ENCODE measurements at places on chromosomes 7 and 10.

GRCh38 chr7:786472-787255, 45.6 kb upstream of the SUN1 start:
- DNase-seq: peak; percentile 79

- DNase-seq: no peak
Observed at GRCh38 chr7:84722734-84723133, 464.1 kb downstream of the SEMA3D start.

GRCh38 chr7:144137501-144137900, 14.5 kb downstream of the OR2A14 start:
- no peak for DNase-seq

GRCh38 chr7:155980841-155981240, 168.6 kb upstream of the SHH start:
- no peak for DNase-seq

DNA sequence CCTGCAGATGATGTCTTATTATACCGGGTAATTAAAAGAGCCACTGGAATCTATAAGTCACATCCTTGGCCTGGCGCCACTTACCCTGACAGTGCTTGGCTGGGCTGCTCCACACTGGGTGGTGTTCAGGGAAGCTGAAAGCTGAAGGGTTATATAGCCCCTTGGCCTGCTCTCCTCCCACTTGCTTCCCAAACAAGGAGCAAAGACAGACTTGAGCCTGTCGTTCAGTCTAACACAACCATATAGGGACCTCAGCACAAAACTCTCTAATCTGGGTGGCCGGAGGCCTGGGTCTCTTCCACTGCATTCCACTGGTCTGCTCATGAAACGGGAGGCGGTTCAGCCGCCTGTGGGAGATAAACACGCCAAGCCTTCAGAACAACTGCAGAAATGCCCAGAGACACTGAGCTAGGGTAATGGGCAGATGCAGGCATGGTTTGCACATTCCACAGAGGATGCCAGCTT, at the start of gene ACTA2:
Gene ACTA2 (minus strand): TSS at position 127 of the 465 bp plus-strand sequence. CDS start 3,843 bp downstream, outside the sequence.
- no peak for DNase-seq

DNA sequence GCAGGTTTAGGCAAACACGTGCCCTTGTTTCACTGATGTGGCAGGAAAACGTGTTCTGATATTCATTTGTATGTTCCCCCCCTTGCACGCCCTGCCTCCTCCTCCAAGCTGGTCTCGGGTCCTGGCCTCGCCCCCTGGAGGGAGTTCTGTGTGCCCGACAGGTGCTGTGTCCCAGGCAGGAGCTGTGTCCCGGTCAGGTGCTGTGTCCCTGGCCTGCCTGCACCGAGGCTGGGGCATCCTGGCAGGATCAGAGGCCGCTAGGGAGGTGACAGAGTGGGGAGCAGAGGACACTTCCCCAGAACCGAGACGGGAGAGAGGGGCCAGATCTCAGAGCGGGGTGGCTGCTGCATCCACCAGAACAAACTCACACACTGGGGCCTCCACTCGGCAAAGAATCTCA, 45.3 kb downstream of the PRKAG2 start:
- DNase-seq: no peak

GRCh38 chr7:126450269-126450671, 802.5 kb downstream of the GRM8 start:
- DNase-seq: no peak

GRCh38 chr10:85493703-85494102, 872.9 kb downstream of the GRID1 start:
- DNase-seq: no peak

DNA sequence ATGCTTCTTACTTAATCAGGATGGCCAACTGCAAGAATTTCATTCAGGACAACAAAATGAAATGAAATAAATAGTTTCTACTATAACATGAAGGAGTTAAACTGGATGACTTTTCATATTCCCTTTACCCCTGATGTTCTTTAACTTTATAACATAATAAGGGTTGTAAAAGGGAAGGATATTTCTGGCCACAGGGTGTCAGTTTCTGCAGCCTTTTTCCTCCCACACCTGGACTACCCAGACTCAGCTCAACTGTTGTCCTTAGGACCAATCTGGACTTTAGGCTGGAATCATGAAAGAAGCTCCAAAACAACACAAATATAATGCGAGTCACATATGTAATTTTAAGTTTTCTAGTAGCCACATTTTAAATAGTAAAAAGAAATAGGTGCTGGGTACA, 43.4 kb downstream of the PRPS1L1 start:
- DNase-seq: no peak

- DNase-seq: no peak
Observed at GRCh38 chr7:147765301-147765700, 825.3 kb upstream of the C7orf33 start.

DNA sequence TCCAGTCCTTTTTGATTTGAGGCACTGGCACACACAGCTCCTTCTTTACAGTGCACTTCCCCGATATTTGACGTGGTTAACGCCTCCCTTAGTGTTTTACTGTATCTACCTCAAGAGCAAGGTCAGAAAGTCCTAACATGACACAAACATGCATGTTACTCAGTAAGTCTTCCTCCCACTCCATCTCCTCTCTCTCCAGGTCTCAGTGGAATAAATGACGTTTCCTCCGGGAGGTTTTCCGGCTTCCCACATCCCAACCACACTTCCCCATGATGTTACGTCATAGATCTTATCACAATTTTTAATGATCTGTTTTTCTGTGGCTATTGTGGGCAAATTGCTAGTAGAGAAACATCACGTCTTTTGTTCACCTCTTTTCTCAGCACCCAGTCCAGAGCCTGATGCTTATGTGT, 165.7 kb downstream of the PTPN20 start:
- DNase-seq: peak; percentile 6

DNA sequence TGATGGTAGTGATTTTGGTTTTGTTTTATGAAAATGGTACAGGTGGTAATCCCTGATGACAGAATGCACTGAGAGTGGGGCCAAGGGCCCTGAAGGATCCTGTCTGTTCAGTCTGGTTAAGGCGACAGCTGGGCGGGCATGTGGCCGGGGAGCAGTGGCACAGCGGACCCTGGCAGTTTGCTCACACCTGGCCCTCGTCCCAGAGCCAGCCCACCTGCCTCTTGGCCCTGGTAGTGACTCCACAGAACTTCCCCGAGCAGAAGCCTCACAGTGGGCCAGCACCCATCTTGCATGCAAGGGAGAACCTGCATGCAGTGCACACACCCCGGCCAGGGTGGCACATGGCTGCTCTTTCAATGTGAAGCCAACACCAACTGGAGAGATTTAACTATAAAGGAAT, 82.8 kb downstream of the ALOX5 start:
- DNase-seq: no peak

DNA sequence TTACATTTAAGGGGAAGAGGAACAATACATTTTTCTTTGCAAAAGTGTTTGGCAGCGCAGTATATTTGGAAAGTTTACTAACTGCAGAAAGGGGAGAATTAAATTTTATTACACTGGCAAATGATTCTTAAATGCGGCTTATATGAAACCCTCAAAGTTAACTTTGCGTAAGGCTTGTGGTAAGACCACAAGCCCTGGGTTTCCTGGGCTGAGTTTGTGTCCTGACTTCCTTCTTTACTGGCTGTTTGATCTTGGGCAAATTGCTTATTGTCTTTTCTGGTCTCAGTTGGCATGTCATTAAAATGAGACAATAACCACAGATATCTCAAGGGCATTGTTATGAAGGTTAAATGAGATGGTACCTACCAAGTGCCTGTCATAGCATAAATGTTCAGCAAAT, 106.8 kb downstream of the GLRX3 start:
- DNase-seq: no peak

DNA sequence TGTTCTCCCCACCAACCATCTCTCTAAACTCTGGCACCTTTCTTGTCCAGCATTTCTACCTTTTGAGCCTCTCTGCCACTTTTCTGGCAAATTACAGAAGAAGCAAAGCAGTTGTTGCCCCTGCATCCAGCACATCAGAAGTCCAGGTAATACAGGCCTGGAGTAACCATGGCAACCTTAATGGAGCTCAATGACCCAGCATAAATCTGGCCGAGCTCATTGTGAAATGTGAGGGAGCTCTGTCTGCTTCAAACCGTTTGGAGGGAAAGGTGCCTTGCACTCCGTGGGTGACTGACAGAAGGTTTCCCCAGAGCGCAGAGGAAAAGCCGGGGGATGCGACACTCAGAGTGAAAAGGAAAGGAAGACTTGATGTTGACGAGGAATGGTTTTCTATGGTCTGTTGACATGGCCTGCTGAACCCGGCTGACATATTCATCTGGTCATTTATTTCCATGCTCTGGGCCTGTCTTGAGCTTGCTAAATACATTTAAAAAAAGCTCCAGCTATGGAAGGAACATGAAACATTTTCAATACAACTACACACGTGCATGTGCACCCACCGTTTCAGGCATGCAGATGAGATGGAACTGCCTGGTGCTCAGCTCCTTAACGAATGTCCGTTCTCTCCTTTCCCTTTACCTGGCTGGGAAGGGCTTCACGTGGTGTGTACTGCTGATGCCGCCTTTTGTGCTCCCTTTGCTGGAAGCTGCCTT, 74.9 kb downstream of the ADRA2A start:
- DNase-seq: no peak

DNA sequence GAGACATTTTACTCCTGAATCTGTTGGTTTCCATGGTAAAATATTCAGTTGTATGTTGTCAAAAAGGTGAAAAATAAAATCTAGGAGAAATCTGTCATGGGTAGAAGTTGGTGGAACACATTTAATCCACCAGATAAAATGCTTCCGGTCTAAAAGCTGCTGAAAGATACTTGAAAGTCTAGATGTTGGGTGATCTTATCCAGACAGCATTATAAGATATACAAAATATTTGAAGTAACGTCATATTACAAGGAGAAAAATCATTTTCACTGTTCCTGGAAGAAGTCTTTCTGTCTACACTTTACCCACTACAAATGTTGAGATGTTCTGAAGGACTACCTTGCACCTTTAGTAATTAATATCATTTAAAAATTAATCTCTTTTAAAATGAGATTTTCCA, 40.9 kb downstream of the CALD1 start:
- no peak for DNase-seq

- no peak for DNase-seq
Observed at GRCh38 chr7:28516390-28517172, 104.3 kb downstream of the CREB5 start.

- DNase-seq: no peak
Observed at GRCh38 chr10:9766762-9767161, 1250.9 kb upstream of the CELF2 start.

GRCh38 chr10:91198781-91199180, 21.7 kb upstream of the PCGF5 start:
- DNase-seq: no peak

DNA sequence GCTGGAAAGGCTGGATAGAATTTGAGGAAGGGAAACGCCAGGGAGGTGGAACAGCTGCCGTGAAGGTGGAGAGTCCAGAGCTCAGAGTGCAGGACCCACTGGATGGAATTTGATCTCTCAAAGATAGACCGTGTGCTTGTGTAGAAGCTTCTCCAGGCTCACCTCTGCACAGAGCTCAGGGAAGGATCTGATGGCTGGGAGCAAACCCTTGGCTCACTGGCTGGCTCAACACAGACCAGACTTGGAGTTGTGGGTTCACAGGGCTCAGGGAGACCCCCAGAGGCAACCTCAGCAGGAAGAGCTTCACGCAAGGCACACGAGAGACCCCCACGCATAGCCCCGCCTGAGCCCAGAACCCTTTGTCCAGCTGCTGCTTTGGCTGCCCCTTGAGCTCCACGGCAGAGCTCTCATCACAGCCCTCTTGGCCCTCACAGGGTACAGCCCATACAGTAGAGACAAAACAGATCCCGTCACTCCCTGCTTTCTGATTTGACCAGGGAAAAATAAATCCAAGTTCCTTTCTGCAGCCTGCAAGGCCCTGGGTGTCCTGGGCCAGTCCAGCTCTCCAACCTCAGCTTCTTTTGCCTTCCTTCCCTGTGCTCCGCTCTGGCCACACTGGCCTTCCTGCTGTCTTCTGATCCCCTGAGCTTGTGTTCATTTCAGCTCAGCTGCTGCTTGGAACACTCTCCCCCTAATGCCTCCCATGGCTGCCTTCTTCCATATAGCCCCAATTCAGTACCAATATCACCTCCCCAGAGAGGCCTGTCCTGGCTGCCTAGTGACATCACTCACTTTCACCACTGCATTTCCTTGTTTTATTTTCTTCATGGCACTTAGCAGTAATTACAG, 26.3 kb downstream of the GHRHR start:
- DNase-seq: no peak

GRCh38 chr10:2881720-2882620, 185.4 kb upstream of the PFKP start:
- no peak for DNase-seq

- DNase-seq: no peak
Observed at GRCh38 chr7:50957431-50957830, 174.7 kb upstream of the GRB10 start.

DNA sequence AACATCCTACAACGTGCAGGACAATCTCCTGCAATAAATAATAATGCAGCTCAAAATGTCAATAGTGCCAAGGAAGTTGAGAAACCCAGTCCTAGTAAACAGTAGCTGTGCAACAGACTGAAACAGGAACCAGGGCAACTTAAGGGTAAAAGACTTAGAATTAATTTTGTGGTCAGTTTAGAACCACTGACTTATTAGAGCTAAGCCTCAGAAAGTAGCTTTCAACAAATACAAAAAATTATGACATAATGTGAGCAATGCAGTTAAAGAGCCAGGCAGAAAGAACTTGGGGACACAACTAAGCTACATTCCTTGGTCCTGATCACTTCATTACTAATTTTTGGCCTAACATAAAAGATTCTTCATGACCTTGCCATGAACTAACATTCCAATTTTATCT, 195.4 kb downstream of the MACC1 start:
- DNase-seq: no peak

DNA sequence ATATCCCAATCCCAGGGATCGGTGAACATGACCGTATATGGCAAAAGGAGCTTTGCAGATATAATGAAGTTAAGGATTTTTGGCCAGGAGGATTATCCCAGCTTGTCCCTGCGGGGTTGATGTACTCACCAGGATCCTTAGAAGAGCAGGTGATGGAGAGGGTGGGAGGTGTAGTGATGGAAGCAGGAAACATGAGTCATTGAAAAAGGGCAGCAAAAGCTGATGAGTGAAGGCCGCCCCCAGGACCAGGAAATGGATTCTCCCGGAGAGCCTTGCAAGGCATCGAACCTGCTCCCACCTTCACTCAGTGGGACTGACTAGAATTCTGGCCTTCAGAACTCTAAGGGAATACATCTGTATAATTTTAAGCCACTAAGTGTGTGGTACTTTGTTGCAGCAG, 5.2 kb upstream of the NUPR2 start:
- no peak for DNase-seq

GRCh38 chr10:73625004-73625883, 16.0 kb downstream of the MYOZ1 start:
- DNase-seq: peak; percentile 37

DNA sequence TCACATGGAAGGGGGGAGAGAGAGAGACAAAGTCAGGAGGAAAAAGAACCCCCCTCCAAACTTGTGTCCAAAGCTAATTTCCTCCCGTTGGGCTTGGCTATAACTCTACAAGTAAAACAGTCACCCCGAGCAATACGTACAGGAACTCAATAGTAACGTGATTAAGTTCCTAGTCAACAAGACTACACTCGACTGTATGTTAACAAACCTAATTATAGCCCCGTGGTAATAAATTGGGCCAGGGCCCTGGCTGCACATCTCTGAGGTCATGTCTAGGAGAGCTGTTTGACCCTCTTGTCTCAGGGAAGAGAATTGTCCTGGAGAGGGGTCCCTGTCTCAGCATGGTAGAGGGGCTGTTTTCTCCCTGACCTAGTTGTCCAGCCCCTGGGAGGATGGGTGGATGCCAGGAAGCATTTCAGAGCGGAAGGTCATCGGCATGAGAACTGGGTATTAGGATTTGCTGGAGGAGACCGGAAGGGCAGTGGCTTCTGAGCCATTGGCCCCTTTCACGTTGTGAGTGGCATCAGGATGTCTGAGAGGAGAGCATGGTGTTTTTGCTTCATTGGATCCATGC, 60.2 kb upstream of the COMTD1 start:
- no peak for DNase-seq
